ENCODE measurements at places on chromosomes 12 and 14. TPM values are rescaled to one million over a fixed set of nuclear protein-coding genes. Genes with fewer than 3 reads are reported as not detected.

FIGNL2 gene
- 0.73 TPM for total RNA-seq

NFATC4 gene
- 42.5 TPM for total RNA-seq

REM2 gene
- not detected for total RNA-seq

OAS1 gene
- 43.6 TPM for total RNA-seq

OR6C2 gene
- not detected for total RNA-seq

RIC8B gene
- total RNA-seq: 12.6 TPM

UNG gene
- total RNA-seq: 40.8 TPM

RTL1 gene
- total RNA-seq: not detected

TMEM179 gene
- total RNA-seq: 0.53 TPM

ACSS3 gene
- 0.10 TPM for total RNA-seq

IFNG-AS1 gene
- not detected for total RNA-seq

PRDM4 gene
- total RNA-seq: 27.7 TPM

MFAP5 gene
- not detected for total RNA-seq

SPTB gene
- total RNA-seq: 0.23 TPM

ERO1A gene
- total RNA-seq: 83.0 TPM
